ENCODE measurements at places on chromosomes 12 and 14.

- peak; percentile 55 for DNase-seq
These were observed 23.1 kb downstream of the BICDL1 start for GRCh38 chr12:120012067-120012621.

DNA sequence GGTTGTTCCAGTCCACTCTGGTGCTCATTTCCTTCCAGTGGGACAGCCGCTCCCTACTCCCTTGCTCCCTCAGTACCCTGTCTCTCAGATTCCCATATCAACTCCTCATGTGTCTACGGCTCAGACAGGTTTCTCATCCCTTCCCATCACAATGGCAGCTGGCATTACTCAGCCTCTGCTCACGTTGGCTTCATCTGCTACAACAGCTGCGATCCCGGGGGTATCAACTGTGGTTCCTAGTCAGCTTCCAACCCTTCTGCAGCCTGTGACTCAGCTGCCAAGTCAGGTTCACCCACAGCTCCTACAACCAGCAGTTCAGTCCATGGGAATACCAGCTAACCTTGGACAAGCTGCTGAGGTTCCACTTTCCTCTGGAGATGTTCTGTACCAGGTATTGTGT, 69.9 kb downstream of the RAD52 start:
- DNase-seq = no peak

DNA sequence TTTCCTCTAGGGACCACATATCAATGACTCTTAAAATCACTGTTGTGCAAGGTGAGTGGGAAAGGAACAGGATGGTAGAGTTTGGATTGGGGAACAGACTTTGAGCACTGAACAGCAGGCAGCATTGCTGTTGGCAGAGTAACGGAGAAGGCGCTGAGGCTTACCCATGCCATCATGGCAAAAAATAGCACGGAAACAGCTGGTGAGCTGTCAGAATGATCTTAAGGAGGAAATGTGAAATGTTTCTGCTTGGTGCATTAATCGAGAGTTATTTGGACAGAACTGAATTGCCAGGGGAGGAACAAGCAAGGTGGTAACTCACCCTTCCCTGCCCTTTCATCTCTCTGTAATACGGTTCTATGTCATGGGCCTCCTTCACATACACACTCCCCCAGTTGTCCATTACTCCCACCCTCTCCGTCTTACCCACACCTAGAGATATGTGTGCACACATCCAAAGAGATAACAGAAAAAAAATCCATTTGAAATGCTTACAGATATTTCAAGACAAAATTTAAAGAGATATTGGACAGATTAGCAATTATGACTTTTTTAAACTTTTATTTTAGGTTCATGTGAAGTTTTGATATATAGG, 572.5 kb downstream of the DIO2 start:
- DNase-seq = no peak

DNA sequence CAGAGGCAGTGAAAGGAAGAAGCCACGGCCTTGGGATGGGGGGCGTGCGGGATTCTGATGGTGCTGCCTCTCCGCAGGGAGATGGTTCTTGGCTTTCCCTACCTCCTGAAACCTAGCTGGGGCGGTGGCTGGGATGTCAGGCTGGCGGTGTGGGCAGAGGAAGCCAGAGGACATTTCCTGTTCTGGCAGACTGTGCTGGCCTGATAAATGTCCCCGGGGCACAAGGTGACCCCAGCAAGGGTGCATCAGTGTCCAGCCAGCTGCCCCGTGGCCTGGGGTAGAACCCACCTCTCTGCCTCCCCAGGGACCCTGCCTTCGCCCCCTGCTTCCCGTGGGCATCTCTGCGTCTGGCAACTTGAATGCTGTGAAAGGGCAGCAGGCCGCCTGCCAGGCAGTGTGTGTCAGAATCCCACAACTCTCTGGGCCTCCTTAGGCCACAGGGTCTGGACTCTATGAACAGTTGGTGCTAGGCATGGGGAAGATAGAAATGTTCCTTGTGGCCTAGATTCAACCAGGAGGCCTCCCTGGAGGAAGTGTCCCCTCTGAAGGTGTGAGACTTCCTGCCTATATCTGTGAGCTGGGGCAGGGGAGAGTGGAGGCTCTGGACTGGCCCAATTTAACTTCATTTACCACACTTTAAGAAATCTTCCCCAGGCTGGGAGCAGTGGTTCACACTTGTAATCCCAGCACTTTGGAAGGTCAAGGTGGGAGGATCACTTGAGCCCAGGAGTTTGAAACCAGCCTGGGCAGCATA, 4.9 kb downstream of the SH2B3 start:
- DNase-seq = no peak

- DNase-seq = no peak
These were observed 169.9 kb downstream of the RBM19 start for GRCh38 chr12:113796066-113796827.

- no peak for DNase-seq
These were observed 22.8 kb upstream of the SLC38A2 start for GRCh38 chr12:46395388-46395787.

GRCh38 chr12:68871921-68872320, 61.0 kb downstream of the CPM start:
- no peak for DNase-seq

GRCh38 chr12:50110762-50111351, 1.2 kb upstream of the COX14 start:
- no peak for DNase-seq

Data from stimulated activated CD4-positive, alpha-beta T cell treated with anti-CD3 and anti-CD28 coated beads, Interleukin-15, amount 100 ng/mL, for 1 hour (primary cell).